ENCODE measurements at places on chromosomes 1 and 21. TPM values are rescaled to one million over a fixed set of nuclear protein-coding genes. Genes with fewer than 3 reads are reported as not detected.
A peak's percentile ranks its signal among the peaks of the same experiment; 100 is the strongest.

DNA sequence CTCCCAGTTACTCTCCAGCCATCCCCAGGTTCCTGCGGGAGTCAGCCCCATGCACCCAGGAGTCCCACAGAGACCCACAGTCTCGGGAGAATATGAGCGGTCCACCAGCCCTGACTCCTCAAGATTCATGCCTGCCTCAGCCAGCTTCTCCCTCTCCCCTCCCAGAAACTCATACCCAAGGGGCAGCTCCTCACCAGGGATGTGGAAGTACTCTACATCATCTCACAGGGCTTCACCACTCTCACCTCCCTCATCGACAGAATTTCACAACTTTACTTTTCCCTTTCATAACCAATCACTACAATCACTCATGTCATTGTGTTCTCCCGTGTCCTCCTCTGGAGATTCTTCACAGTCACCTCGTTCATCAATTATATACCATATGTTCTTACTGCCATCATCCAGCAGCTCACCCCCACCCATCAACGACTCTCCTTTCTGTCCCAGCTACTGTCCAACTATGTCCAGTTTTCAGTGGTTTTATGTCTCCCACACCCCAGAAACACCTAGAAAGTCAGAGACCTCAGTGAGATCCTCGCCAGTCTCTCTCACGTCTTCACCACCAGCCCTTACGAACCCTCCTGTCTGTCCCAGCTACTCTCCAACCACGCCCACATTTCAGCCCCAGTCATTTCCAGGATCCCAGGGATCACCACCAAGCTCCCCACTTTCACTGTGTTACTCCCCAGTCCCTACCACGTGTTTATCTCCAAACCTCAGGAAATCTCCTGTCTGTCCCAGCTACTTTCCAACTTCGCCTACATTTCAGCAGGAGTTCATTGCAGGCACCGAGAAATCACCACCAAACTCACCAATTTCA is 1530.1 kb upstream of the TPTE start:
- DNase-seq: no peak
- no peaks in the 10 kb centered on the region for H3K4me1 ChIP-seq
- H3K36me3 ChIP-seq: no peaks in the 10 kb centered on the region
- H3K4me3 ChIP-seq: no peak overlapping the region

Gene ANKRD65
- 4.4 TPM for total RNA-seq

DNA sequence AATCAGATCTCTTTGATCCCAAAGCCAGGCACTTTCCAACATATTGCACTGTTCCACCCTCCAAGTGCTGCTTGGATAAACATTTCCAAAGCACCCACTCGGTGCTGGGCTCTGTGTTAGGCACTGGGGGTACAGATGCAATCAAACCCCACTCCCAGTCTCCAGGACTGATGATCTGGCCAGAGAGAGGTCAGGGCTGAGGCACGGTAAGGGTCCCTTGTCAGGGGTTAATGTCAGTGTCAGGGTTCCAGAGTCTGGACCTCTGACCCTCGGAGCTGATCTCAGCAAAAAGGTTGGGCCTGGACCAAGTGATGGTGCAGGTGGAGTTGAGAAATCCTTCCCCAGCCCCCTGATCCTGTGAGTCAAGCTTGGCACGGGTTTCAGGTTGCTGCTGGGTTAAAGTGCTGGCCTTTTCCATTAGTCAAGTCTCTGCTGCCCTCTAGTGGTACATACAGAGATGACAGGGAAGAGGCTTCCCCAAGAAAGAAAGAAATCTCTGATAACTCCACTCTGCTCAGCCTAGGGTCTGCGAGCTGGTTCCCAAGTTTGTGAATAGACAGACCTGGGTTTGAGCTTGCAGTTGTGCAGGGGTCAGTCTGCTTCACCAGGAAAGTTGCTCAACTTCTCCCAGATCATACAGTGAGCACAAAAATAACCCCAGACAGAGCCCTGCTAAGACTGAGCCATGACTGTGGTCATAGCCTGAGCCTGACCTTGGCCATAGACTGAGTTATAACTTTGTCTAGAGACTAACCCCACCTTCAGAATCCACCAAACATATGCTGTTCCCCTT is 74.6 kb downstream of the DMRTA2 start:
- peak; percentile 86 for DNase-seq
- no peaks in the 10 kb centered on the region for H3K27me3 ChIP-seq
- H3K36me3 ChIP-seq: no peaks in the 10 kb centered on the region

DNA sequence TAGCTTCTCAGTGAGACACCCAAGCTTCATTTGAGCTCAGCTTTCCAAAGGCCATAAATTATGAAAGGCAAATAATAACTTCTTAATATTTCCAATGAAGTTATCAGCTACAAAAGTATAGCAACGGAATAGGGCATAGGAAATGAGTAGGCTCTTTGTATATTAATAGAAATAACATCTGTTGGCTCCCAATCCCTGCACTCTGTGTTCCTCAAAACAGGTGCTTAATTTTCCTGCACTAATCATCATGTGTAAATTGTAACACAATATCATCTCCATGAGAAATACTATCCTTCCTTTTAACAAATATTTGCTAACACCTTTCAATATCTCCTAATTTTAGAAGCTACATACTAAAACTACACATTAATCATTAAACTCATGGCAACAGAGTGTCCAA is 19.2 kb upstream of the IFI44L start:
- no peak for DNase-seq
- H3K36me3 ChIP-seq: no peaks in the 10 kb centered on the region
- no peaks in the 10 kb centered on the region for H3K4me1 ChIP-seq
- H3K27ac ChIP-seq: no peak overlapping the region
- no peak overlapping the region for H3K4me3 ChIP-seq
- H3K27me3 ChIP-seq: no peaks in the 10 kb centered on the region

GRCh38 chr1:234613128-234613875 is 3.3 kb upstream of the IRF2BP2 start:
- H3K36me3 ChIP-seq: no peaks in the 10 kb centered on the region
- no peaks in the 10 kb centered on the region for H3K27me3 ChIP-seq

- DNase-seq: no peak
- peak overlapping the region; percentile 7 for H3K27ac ChIP-seq
- peak overlapping the region; percentile 38 for H3K4me3 ChIP-seq
- H3K4me1 ChIP-seq: peaks cover 26% of the 10 kb centered on the region
- H3K27me3 ChIP-seq: no peaks in the 10 kb centered on the region
Observed at GRCh38 chr1:84434081-84434769, 35.9 kb downstream of the DNASE2B start.

Gene SPRR2G
- total RNA-seq: not detected

DNA sequence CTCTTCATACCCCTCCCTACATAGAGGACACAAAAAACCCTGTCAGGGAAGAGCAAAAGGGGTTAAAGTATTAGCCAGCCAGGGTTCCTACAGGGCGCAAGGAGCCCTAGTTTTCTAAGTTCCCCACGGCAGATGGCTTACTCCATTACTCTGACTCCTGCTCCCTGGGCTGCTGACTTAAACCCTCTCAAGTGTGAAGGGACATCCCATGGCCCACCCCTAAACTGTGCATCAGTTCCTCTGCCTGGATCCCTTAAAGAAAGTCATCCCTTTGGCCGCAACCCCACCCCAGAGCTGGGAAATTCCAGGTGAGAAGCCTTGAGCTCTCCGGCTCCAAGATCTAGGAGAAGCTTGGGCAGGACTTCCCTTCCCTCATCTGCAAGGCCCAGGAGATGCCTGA is 236.0 kb downstream of the TOMM20 start:
- no peak for DNase-seq
- H3K36me3 ChIP-seq: no peaks in the 10 kb centered on the region
- H3K27me3 ChIP-seq: no peaks in the 10 kb centered on the region
- H3K4me3 ChIP-seq: no peak overlapping the region
- H3K27ac ChIP-seq: no peak overlapping the region
- peaks cover 9% of the 10 kb centered on the region for H3K4me1 ChIP-seq

- H3K27me3 ChIP-seq: no peaks in the 10 kb centered on the region
- H3K36me3 ChIP-seq: peaks cover 29% of the 10 kb centered on the region
- H3K4me3 ChIP-seq: no peak overlapping the region
- no peak for DNase-seq
Observed at GRCh38 chr1:94209982-94210381, 27.4 kb downstream of the ARHGAP29 start.

DNA sequence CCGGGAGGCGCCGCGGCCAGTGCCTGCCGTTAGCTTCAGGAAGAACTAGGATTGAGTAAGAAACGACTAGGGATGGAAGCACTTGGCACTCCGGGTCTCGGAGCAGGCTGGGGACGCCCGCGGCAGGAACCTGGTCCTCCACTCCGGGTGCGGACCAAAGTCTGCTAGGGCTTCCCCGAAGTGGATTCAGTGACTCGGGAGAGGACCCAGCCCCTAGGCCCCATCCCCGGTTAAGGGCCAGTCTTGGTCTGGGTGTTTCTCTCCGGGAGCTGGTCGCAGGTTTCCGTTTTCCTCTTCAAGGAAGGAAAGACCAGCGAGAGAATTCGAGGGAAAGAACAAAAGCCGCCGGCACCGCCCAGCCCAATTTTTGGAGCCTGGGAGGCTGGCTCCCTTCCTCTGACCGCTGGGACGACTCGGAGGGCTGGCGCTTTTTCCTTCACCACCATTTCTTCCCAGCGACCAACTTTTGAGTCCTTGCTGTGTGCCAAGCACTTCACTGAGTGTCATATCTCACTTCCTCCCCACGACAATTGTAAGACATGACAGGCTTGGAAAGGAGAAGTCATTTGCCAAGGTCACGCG is 16.8 kb upstream of the STMN1 start:
- H3K36me3 ChIP-seq: no peaks in the 10 kb centered on the region
- DNase-seq: peak; percentile 60
- peak overlapping the region; percentile 72 for H3K4me3 ChIP-seq
- no peaks in the 10 kb centered on the region for H3K27me3 ChIP-seq

DNA sequence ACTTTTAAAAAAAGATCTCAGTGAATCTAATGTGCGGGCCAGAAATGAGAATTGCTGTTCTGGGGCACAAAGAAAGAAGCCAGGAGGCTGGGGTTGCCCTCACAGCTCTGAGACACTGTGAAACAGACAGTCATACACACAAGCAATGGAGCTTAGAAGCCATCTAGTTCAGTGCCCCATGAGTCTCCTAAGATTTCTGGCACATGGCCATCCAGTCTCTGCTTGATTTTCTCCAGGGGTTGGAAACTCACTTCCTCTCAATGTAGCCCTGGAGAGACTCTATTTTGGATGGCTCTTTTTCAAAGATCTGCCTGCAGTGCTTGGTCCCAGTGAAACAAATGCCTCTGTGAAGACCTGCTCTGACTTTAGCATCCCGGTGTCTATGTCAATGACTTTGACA is 38.6 kb downstream of the KCNN3 start:
- no peaks in the 10 kb centered on the region for H3K36me3 ChIP-seq
- H3K27ac ChIP-seq: no peak overlapping the region
- no peak overlapping the region for H3K4me3 ChIP-seq
- peaks cover 15% of the 10 kb centered on the region for H3K4me1 ChIP-seq
- peaks cover 8% of the 10 kb centered on the region for H3K27me3 ChIP-seq

DNA sequence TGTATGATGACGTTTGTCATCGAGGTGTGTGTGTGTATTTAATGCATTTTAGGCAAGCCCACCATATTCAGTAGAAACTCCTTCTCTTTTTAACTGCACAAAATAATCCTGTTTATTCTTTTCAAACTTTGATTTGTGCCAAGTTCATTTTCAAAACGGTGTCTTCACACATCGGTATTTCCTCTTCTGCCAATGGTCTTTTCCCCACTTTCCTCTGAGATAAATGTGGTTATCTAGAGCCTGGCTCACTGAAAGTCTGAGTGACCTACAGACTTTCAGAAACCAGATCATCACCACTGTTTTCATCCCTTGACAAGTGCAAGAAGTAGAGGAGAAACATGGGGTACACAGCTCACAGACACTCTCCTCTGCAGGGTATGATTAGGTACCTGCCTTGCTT is 69.4 kb downstream of the GPATCH2 start:
- H3K27ac ChIP-seq: no peak overlapping the region
- no peaks in the 10 kb centered on the region for H3K4me1 ChIP-seq
- H3K4me3 ChIP-seq: no peak overlapping the region
- no peaks in the 10 kb centered on the region for H3K27me3 ChIP-seq

DNA sequence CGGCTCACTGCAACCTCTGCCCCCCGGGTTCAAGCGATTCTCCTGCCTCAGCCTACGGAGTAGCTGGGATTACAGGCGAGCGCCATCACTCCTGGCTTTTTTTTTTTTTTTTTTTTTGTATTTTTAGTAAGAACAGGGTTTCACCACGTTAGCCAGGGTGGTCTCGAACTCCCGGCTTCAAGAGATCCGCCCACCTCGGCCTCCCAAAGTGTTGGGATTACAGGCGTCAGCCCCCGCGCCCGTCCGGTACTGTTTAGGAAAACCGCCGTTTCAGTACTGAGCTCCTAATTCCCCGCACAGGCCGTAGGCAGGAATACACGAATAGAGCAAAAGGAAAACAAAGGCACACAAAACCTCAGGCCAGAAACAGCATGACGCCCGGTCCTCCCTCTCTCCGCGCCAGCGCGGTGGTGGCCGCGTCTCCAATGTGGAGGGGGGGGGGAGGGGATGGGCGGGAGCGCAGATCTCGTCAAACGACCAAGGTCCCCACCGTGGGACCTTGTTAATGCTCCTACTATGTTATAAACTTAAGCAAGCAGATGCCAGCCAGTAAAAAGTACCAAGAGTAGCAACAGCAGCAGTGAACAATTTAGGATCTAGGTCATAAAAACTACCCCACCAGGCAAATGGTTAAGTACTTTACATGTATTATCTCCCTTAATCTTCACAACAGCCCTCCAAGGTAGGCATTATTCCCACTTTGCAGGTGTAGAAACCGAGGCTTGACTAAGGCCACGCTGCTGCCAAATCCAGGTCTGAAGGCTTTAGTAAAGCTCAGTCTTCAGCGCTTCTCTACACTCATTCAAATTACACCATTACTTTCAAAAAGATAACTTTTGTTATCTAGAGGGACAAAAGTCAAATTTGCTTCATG is 648 bp upstream of the ADAR start:
- no peaks in the 10 kb centered on the region for H3K36me3 ChIP-seq
- H3K27me3 ChIP-seq: no peaks in the 10 kb centered on the region
- DNase-seq: peak; percentile 79
- H3K4me1 ChIP-seq: peaks cover 57% of the 10 kb centered on the region

Gene DCDC2B
- total RNA-seq: not detected

Gene CRYBG2
- 1.8 TPM for total RNA-seq

Gene JUN
- total RNA-seq: 170 TPM

- H3K27me3 ChIP-seq: no peaks in the 10 kb centered on the region
- no peak overlapping the region for H3K27ac ChIP-seq
- no peak overlapping the region for H3K4me3 ChIP-seq
- no peak for DNase-seq
- H3K4me1 ChIP-seq: no peaks in the 10 kb centered on the region
Observed at GRCh38 chr1:75472089-75472970, 138.6 kb downstream of the SLC44A5 start.

Gene OR2L8
- total RNA-seq: not detected

Gene S100A3
- total RNA-seq: not detected

DNA sequence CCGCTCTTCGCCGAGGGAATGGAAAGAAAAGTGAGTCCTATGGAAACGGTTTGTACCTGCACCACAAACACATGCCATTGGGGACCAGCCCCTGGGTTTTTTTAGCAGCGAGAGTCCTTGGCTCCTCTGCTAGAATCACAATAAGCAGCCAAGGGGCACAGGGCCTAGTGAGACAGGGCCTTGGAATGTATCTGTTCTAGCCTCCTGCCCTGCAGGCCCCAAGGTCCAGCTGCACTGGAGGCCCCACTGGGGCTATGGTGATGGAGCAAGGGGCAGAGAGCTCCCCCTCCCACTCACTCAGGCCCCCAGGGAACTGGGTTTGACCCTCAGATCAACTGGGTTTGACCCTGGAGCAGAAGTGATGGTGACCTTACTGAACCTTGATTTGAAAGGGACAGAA is 14.4 kb downstream of the SHISA4 start:
- H3K27me3 ChIP-seq: no peaks in the 10 kb centered on the region
- peaks cover 88% of the 10 kb centered on the region for H3K4me1 ChIP-seq
- no peak for DNase-seq
- H3K36me3 ChIP-seq: no peaks in the 10 kb centered on the region
- H3K27ac ChIP-seq: peak overlapping the region; percentile 90

All from stomach (tissue), 19 donors.